ENCODE measurements at places on chromosomes 7 and 10.

DNA sequence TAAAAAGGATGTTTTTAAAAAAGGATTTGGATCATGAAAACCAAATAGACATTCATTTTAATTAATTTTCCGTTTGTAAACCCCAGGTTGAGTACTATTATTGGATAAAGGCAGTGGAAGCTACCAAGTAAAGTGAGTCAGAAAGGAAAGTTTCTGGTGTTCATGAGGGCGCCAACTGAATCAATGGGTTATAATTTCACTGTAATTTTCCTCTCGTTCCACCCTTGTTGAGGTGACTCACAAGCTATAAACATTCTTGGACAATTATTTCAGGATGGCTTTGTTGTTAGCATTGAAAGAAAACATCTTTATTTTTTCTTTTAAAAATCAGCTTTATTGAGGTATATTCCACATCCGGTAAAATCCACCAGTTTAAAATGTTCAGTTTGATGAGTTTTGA, 5.1 kb upstream of the FAM133B start:
- DNase-seq: peak; percentile 18

DNA sequence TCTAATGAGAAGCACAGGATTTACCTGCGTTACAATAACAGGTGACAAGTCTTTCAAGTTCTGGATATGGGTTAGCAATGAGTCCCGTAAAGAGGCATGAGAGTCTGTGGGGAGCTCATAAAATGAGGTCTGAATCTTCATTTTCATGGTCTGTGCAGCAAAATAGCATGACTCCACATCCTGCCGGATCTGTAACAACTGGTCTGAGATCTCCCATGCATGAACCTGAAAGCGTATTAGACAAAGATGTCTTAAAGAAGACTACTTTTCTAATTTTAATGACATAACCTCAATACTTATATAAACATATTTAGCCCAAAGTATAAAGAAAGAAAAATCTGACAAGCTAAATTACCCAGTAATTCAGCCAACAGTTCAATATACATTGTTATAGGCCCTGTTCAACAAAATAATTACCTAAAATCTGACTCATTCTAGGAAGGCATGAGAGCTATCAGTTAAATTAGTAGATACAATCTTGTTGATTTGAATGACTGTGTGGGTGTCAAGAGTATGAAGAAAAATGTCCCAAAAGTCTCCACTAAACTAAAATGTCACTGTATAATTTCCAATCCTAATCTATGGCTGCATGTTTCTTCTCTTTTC, 36.9 kb downstream of the TNPO3 start:
- no peak for DNase-seq

DNA sequence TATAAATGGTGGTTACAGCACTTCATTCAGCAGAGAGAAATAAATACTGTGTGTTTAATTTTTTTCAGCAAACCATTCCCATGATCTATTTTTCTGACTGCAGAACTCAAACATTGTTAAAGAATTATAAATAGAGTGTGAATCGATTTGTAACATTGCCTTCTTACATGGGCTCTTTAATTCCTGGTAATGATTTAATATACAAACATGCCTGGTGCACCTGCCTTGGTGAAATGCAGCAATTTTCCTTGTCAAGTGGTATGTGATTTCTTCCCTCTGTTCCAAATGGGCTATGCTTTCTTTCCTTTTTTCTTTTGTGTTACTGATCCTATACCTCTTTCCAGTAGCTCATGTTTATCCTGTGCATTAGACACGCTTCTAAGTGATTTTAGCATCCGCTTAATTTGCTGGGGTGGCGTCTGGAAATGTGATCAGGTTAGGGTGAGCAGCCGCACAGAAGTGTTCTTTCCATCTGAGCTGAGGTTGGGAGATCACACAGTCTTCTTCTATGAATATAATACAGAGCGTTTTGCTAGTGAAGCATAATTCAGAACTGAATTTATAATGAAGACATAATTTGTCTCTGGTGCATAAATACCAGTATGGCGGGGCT, 94.3 kb upstream of the ITGB1 start:
- no peak for DNase-seq

DNA sequence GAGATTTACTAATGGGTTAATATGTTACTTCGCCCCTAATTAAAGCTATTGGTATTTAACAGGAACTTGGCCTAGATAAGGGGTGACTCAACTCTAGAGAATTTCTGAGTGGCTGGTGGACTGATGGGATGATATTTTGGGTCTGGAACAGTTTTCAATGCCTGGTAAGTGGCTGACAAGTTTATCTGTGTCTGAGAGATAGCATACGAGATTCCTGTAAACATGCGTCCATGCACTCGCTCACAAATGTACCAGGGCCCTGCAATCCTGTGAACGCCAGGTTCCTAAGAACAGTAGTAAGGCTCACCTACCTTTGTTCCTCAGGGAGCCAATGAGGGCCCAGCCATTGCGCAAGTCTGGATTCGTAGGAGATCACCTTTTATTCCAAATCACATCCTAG, 683.8 kb upstream of the ANKRD30A start:
- DNase-seq: no peak

GRCh38 chr10:111243126-111243525, 166.3 kb downstream of the ADRA2A start:
- DNase-seq: no peak

DNA sequence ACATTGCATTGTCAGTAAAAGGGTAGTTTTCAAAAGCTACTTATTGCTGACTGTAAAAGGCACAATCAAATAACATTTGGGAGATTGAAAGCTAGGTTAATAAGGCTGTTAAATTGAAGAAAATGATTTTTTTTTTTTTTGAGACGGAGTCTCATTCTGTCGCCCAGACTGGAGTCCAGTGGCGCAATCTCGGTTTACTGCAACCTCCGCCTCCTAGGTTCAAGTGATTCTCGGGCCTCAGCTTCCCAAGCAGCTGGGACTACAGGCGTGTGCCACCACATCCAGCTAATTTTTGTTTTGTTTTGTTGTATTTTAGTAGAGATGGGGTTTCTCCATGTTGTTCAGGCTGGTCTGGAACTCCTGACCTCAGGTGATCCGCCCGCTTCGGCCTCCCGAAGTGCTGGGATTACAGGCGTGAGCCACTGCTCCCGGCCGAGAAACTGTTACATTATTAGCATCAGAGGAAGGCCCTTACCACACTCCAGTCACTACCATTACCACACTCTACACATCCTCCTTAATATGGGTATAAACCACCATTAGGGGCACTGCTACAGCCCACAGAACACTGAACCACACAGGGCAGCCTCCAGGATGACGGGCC, 1.0 kb downstream of the CYP51A1 start:
- DNase-seq: no peak

DNA sequence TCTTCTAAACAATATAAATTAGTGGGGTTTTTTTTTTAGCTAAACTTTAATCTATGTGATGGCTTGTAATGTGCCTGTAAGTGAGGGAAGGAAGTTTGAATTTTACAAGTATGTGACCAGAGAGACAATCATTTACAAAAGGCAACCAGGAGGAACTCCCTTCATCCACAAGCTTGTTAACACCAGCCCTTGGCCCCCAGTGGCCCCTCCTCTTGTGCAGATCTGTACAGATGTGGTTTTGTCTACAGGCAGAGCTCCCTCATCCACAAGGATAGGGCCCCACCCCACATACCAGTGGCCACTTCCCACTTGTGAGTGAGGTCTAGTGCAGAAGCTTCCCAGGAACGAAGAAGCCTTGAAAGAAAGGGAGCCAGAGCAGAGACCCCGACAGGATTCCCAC, 234.1 kb upstream of the KMT2E start:
- DNase-seq: no peak

DNA sequence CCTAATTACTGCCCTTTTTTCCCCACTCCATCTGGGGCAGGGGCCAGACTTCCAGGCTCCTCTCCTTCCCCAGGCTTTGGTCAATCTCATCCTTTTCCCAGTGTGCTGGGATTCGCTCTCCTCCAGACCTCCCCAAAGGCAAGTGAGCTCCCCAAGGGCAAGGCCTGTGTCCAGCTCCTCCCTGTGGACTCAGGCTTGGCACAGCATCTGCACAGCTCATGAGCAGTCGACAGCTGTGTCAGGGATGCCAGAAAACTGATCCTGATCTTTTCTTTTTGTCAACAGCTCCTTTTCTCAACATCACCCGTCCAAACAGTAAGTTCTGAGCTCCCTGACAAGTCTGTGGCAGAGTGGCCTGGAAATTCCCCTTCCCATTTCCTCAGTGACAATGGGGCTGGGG, 67.1 kb downstream of the C10orf120 start:
- DNase-seq: no peak
